ENCODE measurements at places on chromosomes 7 and 10.

DNA sequence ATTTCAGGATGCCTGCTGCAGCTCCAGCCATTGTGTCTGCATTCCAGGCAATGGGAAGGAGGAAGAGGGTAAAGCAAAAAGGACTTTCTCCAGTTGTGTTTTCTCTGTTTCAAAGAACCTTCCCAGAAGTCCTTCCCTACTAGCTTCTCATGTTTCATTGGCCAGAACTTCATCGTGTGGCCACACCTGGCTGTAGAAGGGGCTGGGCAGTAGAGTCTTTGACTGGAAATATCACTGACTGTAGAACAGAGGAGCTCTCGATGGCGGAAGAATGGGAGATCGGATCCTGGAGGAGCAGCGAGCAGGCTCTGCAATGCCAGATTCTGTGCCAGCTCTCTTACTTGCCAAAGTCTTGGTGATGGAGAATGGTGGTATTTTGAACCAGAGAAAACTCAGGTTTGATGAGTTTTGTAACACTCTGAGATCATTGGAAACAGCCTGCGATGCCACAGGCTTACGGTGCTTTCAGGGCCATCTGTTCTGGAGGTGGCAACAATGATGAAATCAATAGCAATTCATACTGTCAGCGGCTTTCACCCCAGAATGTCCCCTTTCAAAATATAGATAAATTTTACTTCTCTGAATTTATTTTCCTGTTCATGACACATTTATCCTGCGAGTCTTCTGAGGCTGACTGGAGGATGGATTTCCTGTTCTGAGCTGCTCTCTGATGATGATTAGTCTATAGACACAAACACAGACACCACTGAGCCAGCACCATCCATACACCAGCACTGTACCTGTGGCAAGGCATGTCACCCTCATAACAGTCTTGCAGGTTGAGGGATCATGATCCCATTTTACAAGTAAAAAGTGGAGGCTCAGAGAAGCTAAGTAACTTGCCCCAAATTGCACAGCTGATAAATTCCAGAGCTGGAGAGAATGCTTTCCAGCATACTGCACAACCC, 204.2 kb downstream of the EMX2 start:
- no peak for DNase-seq

GRCh38 chr10:100744136-100744986, 1.0 kb upstream of the PAX2 start:
- no peak for DNase-seq

DNA sequence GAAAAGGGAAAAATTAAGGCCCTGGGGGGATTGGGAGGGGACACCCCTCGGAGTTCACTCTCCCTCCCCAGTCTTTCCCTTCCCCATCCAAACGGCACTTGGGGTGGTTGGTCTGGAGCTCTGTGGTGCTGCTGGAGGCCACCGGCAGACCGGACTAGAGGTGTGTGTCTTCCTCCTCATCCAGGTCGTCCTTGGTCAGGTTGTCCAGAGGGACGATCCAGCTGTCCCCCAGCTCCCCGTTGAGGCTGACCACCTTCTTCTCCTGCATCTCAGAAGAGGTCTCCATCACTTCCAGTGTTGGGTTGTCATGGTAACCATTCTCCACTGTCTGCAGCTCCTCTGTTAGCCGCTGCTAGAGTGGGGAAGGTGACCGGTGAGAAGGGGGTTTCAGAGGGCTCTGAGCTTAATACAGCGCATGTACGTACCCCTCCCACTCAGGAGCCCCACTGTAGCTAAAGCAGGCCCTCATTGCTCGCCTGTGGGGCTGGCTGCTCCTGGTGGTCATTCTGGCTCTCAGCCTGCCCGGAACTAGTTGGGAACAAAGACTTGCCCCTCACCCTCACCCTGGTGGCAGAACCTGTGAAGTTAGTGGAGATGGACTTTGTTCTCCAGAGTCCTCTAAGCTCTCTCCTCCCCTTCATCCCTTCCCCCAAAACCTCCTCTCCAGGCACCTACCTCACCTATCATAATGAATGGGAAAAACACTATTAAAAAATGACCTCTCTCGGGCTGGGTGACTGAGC, 52.1 kb downstream of the PODXL start:
- DNase-seq: no peak

GRCh38 chr10:77349226-77349625, 288.4 kb downstream of the KCNMA1 start:
- DNase-seq: no peak

DNA sequence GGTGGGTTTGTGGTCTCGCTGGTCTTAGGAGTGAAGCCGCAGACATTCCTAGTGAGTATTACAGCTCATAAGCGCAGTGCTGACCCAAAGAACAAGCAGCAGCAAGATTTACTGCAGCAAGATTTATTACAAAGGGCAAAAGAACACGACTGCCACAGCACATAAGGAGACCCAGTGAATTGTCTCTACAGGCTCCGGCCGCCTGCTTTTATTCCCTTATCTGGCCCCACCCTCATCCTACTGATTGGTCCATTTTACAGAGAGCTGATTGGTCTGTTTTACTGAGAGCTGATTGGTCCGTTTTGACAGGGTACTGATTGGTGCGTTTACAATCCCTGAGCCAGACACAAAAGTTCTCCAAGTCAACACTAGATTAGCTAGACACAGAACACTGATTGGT, 82.1 kb downstream of the VIPR2 start:
- no peak for DNase-seq

GRCh38 chr7:26197153-26198115, 3.1 kb downstream of the HNRNPA2B1 start:
- no peak for DNase-seq

DNA sequence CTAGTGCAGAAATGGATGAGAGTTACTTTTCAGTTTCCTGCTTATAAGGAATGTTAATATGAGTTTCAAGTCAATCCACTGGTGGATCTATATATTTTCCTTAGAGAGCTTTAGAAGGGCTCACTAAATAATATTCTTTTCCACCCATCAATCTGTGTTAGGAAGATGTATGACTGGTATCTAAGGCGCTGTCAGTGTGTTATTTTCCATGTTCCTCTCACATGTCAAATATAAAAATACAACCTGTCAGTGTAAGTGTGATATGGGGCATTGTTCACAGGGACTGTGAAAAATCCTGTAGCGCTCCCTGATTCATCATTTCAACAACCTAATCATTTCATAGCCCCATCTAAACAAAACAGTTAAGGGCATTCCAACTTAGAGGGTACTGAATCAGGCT, 203.1 kb downstream of the TMEM26 start:
- DNase-seq: no peak

- DNase-seq: no peak
These were observed 32.6 kb upstream of the ORC5 start for GRCh38 chr7:104240401-104240800.

DNA sequence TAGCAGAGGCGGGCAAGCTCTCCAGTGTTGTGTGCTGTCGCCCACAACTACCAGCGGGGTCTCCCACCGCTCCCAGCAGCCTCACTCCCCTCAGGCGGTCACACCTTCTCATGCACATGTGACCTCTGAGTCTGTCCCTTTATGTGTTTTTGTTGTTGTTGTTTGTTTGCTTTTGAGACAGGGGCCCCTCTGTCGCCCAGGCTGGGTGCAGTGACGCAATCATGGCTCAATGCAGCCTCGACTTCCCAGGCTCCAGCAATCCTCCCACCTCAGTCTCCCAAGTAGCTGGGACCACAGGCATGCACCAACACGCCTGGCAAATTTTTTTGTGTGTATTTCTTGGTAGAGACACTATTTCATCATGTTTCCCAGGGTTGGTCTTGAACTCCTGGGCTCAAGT, 1.5 kb downstream of the CPSF4 start:
- no peak for DNase-seq

- DNase-seq: no peak
These were observed 30.0 kb downstream of the TACC2 start for GRCh38 chr10:122018951-122019413.

- DNase-seq: no peak
These were observed 766.7 kb upstream of the GHITM start for GRCh38 chr10:83372646-83373045.

- DNase-seq: no peak
These were observed 132.6 kb downstream of the AKR1D1 start for GRCh38 chr7:138208864-138209263.

GRCh38 chr10:29731760-29732159, 97.0 kb upstream of the SVIL start:
- DNase-seq: no peak

GRCh38 chr10:82221056-82221455, 346.1 kb downstream of the NRG3 start:
- no peak for DNase-seq

DNA sequence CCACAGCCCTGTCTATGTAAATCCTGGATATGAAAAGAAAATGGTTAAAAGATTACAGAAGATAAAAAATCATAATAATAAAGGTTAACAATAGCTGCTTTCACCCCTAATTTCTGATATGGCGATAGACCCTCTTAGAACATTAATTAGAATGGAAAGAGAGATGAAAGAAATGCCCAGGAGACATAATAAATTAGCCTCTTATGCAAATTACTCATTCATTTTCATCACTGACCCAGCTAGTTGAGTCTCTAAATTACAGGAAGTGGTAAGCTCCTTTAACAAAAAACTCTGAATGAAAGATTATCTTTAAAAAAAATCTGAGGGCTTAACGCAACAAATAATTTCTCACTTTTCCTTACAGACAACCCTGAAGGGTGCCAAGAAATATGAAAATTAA, 12.4 kb downstream of the GFRA1 start:
- DNase-seq: no peak

DNA sequence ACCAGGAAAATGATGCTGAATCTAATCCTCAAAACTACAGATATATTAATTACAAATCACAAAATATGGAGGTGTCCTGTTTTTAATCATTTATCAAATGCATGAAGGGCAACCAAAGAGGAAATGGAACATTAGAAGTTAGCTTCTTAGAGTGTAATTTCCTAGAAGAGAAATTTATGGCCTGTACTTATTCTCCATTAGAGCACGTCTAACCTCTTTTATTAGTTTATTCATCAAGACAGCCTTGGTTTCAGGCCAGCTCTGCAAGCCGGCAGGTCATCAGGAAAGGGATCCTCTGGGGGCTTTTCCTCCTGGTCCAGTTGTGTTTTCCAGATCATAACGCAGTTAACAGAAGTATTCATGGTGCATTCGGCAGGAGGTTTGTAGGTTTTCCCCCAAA, 517.6 kb downstream of the KCNMA1 start:
- no peak for DNase-seq

DNA sequence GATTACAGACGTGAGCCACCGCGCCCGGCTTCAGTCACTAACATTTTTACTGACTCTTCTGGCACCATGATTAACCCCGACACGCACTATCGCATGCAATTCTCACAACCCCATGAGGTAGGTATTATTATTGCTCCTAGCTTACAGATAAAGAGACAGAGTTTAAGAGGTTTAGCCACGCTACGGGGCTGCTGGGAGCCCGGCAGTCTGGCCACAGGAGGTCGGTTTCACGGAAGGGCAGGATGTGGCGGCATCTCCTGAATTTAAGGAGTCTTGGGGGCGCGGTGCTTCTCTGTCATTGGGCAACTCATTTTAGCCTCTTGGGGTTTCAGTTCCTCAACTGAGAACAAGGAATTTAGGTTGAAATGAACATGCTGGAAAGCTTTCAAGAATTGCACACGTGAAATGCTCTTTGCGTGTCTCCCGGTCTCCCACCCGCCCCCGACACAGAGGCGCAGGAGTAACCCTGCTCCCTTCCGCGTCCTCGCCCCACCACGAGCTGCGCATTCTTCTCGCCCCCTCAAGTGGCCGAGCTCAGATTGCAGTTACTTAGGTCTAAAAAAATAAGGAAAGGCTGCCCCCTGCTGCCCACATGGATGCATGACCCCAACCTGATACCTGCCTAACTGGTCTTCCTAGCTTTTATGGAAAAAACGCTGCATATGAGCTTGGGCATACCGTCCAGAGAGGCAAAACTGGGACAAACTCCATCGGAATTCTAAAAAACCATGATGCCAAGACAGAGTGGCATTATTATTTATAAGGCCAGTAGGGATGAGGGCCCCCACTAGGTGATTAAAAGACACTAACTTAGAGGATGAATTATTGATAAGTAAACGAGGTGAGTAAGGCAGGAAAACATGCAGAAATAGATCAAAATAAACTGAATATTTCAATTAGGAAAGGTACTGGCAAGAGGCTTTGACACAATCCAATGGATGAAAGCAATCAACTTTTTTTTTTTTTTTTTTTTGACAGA, 12.4 kb downstream of the PRSS2 start:
- DNase-seq: peak; percentile 75

GRCh38 chr7:157416011-157416410, 79.2 kb downstream of the DNAJB6 start:
- DNase-seq: no peak

DNA sequence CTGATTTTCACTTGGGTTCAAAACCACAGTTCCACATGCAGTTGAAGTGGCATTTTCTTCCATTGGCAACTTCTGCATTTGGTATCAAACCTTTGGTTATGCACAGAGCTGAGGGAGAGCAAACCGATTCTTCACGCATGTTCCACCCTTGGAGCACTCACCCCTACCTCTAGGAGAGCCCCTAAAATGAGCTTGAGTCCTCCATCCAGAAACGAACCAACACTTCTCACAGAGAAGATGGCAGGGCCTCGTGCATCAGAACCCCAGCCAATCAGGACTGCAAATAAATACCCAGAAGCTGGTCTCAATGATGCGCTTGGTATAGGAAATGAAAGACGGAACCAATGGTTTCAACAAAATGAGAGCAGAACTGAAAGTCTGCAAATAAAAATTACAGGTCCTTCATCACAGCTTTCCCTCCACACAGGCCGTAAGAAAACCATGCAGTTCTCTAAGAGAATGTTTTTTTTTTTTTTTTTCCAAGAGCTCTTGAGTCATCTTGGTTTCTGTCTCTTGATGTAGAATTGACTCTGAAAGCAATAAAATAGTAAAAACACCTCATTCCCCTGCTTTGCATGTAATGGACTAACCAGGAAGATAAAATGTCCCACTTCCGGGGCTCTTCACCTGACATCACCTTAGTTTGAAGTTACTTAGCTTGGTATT, 23.9 kb downstream of the KLF6 start:
- DNase-seq: no peak

- no peak for DNase-seq
These were observed 89.6 kb downstream of the USP6NL start for GRCh38 chr10:11521860-11522259.

- no peak for DNase-seq
These were observed 124.4 kb downstream of the DOCK4 start for GRCh38 chr7:112081778-112082177.

- DNase-seq: no peak
These were observed 5.7 kb downstream of the PDK4 start for GRCh38 chr7:95590387-95591248.

- no peak for DNase-seq
These were observed 542 bp downstream of the FBXL13 start for GRCh38 chr7:103073989-103074518.
